Activated T-cell treated with anti-CD3 and anti-CD28 coated beads, Interleukin-2, amount 50 U/mL, for 72 hours (primary cell): ENCODE measurements at places on chromosomes 5 and 9. TPM values are rescaled to one million over a fixed set of nuclear protein-coding genes. Genes with fewer than 3 reads are reported as not detected.

Gene SEC16A
- total RNA-seq = 69.5 TPM

Gene SV2C
- 0.19 TPM for total RNA-seq

DNA sequence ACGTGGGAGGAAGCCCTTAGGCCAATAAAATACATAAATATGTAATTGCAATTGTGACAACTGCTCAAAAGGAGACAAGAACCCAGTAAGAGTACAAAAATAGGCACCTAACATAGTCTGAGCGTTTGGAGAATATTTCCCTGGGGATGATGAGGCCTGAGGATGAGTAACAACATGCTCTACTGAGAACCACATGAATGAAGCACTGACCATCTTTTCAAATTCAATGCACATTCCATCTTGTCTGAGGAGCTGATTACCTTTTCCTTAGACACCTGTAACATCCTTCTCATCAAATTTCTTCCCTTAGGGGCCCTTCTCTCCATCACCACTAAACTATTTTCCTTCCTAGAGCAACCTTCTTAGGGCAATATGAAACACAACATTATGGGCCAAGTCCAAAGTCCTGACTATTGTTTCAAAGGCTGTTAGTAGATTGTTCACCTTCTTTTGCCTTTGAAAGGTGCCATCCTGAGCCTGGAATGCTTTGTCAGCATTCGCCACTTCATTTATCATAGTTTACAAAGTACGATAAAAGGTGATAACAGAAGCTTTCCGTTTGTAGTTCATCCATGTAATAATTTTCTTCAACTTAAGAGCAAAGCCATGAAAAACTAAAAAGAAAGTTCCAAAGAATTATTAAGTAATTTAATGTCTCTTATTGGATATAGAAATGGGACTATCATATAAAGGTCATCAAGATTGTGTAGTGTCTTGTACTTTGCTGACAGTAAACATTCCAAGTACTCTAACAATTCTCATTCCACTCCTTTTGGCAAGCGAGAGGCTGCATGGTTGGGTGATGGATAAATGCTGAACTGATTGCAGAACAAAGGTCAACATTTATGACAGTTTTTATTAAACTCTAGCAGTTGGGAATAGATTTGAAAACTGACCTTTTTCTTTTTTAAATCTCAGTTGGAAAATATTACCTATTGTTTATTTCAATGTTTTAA, 471.3 kb downstream of the PDE4D start:
- no peaks in the 10 kb centered on the region for H3K36me3 ChIP-seq
- H3K27ac ChIP-seq = no peak overlapping the region
- no peak for DNase-seq
- H3K4me1 ChIP-seq = no peaks in the 10 kb centered on the region
- H3K4me3 ChIP-seq = no peak overlapping the region
- H3K27me3 ChIP-seq = no peaks in the 10 kb centered on the region

GRCh38 chr9:109168170-109168569, 1.1 kb upstream of the FRRS1L start:
- H3K4me3 ChIP-seq = no peak overlapping the region
- peaks cover 62% of the 10 kb centered on the region for H3K27me3 ChIP-seq
- DNase-seq = no peak
- H3K36me3 ChIP-seq = peaks cover 6% of the 10 kb centered on the region
- H3K27ac ChIP-seq = no peak overlapping the region

- DNase-seq = no peak
- H3K27ac ChIP-seq = no peak overlapping the region
- peaks cover 3% of the 10 kb centered on the region for H3K36me3 ChIP-seq
- H3K4me3 ChIP-seq = no peak overlapping the region
Measured at GRCh38 chr9:108382310-108382709, 473.5 kb downstream of the ACTL7B start.

DNA sequence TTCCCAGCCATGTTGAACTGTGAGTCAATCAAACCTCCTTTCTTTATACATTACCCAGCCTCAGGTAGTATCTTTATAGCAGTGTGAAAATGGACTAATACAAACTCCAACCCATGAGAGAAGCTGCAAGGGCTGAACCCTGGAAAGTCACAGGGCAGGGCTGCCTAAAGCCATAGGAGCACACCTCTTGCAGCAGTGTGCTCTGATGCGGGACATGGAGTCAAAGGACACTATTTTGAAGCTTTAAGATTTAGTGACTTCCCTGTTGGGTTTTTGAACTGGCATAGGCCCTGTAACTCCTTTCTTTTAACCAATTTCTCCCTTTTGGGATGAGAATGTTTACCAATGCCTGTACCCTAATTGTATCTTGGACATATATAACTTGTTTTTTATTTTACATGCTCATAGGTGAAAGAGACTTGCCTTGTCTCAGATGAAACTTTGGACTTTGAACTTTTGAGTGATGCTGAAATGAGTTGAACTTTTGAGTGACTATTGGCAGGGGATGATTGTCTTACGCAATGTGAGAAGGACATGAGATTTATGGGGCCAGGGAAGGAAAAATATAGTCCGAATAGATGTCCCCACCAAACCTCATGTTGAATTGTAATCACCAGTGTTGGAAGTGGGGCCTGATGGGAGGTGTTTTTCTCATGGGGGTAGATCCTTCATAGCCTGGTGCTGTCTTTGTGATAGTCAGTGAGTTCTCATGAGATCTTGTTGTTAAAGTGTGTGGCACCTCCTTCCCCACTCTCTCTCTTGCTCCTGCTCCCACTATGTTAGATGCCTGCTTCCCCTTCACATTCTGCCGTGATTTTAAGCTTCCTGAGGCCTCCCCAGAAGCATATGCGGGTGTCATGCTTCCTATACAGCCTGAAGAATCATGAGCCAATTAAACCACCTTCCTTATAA, 159.5 kb upstream of the SPEF2 start:
- no peak overlapping the region for H3K4me3 ChIP-seq
- H3K36me3 ChIP-seq = peaks cover 2% of the 10 kb centered on the region
- no peak for DNase-seq
- H3K27ac ChIP-seq = no peak overlapping the region
